GM23248 (cell line): ENCODE measurements at places on chromosomes 6 and 20. TPM values are rescaled to one million over a fixed set of nuclear protein-coding genes. Genes with fewer than 3 reads are reported as not detected.

TMC2 gene
- total RNA-seq: not detected in 2 replicates

ZC3H12D gene
- 0.54 TPM in 1 of 2 replicates, not detected in the other for total RNA-seq

PSORS1C2 gene
- total RNA-seq: not detected in 2 replicates

BLCAP gene
- 80.0 and 83.7 TPM in 2 replicates for total RNA-seq

C6orf47 gene
- total RNA-seq: 20.3 and 28.5 TPM in 2 replicates

BEND6 gene
- total RNA-seq: 20.6 and 24.6 TPM in 2 replicates

RIPPLY2 gene
- total RNA-seq: not detected in 2 replicates

ECT2L gene
- total RNA-seq: not detected in 2 replicates

EYA2 gene
- total RNA-seq: 0.38 TPM in 1 of 2 replicates, not detected in the other

SEL1L2 gene
- total RNA-seq: not detected in 2 replicates

AIF1 gene
- total RNA-seq: not detected in 2 replicates
